ENCODE measurements at places on chromosomes 7 and 10. TPM values are rescaled to one million over a fixed set of nuclear protein-coding genes. Genes with fewer than 3 reads are reported as not detected.

Gene GPR146
- total RNA-seq, result 9.2 TPM

DNA sequence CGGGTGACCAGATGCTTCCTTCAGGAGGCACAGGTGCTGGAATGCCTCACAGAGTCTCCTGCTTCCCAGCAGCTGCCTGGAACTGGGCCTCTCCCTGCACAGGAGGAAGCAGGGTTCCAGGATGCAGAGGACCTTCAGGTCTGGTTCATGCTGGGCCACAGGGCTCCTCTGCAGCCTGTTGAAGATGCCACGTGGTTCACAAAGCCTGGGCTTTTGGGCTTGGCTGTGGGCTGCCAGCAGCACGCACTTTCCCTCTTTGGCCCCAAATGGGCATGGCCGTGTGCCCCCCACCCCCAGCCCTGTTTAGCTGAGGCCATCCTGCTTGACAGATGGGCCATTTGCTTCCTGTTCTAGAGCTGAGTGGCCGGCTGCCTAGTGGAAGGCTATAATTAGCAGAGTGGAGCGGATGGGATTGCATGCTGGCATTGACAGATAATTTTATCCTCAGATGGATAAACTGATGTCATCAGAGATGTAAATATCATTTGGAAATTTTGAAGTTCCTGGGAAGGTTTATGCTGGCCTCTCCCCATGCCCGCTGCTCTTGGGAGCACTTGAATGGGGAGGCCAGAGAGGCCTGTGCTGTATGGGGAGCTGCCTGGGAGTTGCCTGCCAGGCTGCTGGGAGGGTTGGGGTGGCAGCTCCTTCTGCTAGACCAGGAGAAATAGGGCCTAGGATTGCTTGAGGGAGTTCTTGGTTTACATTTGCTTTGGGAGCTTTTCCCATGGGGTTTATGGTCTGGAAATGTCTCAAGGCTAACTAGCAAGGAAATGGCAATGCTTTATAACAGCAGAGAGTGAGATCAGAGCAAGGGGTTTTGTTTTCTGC lies 28.2 kb downstream of the TSPAN15 start:
- DNase-seq, result no peak

DNA sequence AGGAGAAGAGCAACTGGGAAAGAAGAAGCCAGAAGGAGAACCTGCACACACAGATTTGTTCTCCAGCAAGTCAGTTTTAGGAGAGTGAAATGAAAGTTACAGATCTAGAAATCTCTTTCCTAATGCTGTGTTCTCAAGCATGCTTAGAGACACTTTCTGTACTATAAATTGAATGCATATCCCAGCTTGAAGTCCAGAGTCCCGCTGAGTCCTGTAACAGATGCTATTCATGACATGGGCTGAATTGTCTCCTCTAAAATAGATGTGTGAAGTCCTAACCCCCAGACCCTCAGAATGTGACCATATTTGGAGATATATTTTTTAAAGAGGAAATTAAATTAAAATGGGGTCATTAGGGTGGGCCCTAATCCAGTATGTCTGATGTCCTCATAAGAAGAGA lies 46.9 kb upstream of the GJD4 start:
- no peak for DNase-seq

Gene GNGT1
- not detected for total RNA-seq

DNA sequence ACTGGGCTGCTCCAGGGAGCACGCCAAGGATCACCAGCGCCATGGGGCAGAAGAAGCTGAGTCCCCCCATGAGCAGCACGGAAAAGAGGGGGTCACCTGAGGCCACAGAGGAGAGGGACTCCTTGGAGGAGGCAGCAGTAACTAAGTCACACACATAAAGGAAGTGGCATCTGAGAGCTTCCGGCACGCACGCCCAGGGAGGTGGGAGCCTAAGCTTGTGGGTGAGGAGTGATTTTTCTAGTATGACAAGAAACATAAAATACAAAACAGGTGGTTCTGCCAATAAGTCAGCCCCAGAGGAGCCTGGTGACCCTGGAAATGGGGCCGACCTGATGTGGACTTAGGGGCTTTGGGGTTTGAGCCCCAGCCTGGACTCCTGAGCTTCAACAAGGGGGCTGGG lies 60.8 kb downstream of the CARD11 start:
- DNase-seq, result no peak

DNA sequence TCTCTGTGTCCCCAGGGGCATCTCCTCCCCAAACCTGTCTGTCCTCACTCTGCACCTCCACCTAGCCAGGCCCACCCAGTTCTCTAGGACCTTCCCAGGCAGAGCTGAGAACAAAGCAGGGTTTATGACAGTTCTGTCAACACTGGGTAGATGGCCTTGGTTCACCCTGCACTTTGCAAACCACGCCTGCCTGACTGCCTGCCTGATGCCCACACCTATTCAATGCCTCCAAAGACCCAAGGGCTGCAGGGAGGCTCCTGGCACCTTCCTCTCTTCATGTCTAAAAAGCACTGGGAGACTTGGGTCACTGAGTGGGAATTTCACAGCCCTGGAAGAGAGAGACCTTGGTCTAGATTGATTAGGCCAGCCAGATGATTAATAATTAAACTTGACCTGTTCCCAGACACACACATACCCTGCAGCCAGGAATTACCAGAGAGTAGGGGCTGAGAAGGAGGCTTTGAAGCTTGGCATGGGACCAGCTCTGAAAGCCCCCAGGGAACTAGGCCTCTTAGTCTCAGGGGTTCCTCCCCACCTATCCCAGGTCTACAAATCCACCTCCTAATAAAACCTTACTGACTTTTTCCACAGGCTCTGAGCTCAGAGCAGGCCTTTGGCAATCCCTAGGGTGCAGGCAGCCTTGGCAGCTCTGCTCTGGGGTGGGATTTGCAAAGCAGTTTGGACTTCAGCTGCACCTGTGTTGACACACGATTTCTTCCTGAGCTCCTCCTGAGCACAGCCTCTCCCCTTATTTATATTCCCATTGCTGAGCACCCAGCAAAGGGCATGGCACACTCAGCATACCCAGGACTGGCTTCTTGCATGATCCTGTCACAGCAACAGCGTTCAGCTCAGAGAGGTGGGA lies 25.7 kb upstream of the PDCD4 start:
- peak; percentile 83 for DNase-seq

- no peak for DNase-seq
Observed at GRCh38 chr10:117166418-117167345, 28.6 kb upstream of the VAX1 start.

GRCh38 chr7:101163279-101164070 lies 1.9 kb downstream of the VGF start:
- no peak for DNase-seq

DNA sequence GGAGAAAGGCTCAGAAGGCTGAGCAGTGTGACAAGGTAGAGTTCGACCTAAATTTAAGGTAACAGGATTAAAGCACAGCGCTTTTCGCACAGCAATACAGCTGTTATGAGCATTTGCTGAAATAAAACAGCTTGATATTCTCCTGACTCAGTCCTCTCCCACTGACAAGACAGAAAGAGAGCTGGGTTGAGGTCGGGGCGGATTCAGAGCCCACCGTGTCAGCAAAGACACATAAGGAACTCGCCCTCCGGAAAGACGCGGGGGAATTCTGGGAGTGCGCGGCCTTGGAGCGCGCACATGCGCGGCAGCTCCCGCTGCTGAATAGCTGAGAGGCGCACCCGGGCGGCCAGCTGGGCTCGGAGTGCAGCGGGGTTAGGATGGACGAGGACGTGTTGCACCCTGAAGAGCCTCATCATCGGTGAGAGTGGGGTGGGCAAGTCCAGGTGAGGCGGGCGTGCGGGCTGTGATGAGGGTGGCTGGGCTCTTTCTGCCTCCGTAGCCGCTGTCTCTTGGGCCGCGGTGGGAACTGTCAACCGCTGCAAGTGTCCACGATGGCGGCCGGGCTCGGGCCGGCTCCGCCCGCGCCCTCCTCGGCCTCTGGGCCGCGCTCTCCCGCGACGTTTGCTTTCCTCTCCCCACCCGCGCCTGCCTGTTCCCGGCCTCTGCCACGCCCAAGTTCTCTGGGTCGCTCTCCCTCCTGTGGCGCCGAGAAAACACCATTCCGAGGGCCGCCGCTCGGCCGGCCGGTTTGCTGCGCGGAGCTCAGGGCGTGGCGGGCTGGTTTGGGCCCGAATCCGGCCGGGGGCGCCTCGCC lies 120.6 kb downstream of the LYZL1 start:
- DNase-seq, result peak; percentile 80

DNA sequence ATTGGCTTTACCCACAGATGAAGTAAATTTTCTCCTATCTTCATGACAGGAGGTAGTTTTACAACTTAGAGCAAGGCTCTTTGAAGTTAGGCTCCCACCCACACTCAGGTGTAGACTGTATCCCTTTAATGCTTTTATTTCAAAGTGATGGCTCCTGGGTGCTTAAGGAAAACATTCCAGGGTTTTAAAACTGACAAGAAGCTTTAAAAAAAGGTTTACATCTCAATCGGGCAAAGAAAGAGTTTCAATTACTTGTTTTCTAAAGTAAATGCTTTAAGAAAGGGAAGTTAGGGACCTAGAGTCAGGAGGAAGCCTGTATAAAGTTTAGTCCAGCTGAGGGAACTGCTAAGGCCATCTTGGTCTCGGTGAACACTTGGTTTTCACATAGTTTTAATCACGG lies 1153.8 kb upstream of the C7orf33 start:
- DNase-seq, result no peak

DNA sequence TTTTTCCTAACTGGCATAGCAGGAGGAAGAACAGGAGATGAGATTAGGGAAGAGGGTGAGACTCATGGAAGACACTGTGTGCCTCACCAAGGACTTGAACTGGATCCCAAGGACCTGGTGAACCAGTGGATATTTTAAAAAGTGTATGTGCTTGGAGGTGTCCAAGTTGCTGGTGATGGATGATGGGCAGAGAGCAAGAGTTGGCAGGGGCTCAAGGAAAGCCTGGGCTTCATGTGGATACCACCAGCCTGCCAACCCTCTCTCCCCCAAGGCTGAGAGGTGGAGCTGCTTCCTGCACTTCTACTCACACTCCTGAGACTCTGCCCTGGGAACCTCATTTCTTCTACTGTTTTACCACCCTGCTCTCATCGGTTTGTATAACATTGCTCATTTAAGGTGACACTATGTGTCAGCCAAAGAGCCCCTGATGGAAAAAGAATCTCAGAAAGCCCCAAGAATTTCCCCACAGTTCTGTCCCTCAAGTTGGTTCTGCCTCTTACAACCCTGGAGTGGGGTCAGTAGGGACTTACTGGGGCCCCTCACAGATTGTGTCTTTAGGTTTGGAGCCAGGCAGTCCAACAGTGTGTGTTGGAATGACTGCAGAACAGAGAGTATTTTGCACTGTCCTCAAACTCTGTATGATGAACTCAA lies 56.2 kb upstream of the PDCD4 start:
- DNase-seq, result no peak

Gene BMS1
- total RNA-seq, result 10.1 TPM

DNA sequence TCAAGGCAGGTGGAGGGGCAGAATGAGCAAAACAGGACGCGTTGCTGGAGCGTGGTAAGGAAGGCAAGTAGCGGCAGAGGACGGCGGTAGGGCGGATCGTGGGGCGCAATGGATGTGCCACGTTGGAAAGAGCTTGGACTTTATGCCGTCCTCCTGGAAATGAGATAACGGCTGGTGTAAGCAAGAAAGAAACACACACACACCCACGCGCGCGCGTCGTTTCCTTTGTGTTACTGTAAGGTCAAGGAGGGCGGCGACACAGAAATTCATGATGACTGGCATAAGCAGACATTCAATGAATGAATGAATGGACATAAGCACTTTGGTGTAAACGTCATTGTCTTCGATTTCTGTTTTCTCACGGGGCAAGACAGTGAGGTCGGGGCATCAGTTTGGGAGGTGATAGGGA lies 683 bp upstream of the ENTPD7 start:
- peak; percentile 68 for DNase-seq

- no peak for DNase-seq
Observed at GRCh38 chr10:43891241-43891640, 242.6 kb upstream of the ZNF32 start.

- no peak for DNase-seq
Observed at GRCh38 chr7:79434867-79435266, 18.6 kb downstream of the MAGI2 start.

DNA sequence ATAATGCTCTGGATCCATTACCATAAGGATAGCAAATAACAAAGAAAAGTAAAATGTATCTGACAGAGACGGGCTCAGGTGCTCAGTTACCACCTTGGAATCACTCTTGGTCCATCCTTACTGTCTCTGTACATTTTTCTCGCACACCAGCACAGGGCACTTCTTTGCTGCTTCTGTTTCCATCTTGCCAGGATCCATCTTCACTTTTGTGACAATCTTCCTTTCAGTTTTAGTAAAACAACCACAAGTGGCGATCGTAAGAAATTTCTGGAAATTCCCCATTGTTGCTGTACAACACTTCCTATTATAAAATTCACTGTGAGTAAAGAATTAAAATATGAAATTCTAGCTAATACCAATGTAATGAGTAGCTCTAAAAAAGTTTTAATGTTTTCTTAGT lies 695.5 kb downstream of the GRM8 start:
- no peak for DNase-seq

Gene ENO4
- total RNA-seq, result 0.27 TPM

Gene CARD11
- total RNA-seq, result 5.1 TPM

Gene NYAP1
- not detected for total RNA-seq

DNA sequence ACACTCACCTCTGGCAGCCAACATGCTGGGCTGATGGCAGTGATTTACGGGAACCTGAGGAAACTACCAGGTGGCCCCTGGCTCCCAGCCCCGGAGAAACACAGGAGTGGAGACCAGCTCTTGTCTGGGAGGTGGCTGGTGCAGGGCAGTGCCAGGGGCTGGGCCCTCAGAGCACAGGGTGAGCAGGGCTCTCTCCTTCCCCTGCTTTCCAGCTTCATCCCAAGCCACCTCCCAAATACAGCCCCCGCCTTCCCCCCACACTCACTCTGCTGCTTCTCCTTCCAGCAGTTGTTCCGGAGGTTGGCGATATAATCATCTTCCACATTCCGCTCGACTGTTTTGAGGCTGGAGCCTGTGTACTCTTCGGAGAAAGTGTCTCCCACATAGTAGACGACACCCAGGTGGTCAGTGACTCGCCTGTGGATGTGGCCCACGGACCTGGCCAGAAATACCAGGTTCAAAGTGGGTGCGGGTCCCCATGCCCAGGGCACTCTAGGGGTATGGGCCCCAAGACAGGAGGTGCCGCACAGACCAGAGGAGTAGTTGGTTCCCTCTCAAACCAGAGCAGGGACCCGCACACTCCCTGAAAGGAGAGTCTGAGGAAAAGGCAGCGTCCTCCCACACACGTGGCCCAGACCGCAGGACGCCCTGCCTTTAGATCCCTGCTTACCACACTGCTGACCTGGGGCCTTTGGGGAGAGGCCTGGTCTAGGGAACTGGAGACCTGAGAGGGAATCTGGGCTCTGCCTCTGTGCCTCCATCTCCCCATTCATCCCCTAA lies 18.3 kb downstream of the DNAJB12 start:
- DNase-seq, result no peak

All from transverse colon (tissue), 4 donors.